ENCODE measurements at places on chromosomes 7 and 10.

DNA sequence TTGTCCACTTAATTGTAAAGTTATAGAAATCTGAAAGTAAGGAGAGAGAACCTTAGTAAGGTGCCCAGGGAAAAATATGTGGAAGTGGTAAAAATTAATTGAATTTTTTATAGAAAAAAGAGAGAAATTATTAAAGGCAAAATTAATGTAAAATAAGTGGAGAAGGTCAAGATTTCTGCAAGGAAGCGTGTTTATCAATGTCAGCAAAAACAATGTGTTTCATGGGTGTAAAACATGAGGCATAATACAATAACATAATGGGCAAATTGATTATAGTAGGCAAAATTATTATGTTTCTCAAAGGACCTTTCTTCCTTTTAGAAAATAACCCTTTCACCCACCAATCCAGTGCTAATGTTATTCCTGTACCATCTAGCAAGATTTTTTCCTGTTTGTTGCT lies 1520.1 kb downstream of the REEP3 start:
- no peak for DNase-seq

- DNase-seq: no peak
These were observed 7.5 kb downstream of the SPACDR start for GRCh38 chr7:100456562-100456961.

- DNase-seq: no peak
These were observed 10.5 kb upstream of the KCP start for GRCh38 chr7:128920913-128921582.

- DNase-seq: no peak
These were observed 560.5 kb downstream of the ACTR3B start for GRCh38 chr7:153320005-153320404.

DNA sequence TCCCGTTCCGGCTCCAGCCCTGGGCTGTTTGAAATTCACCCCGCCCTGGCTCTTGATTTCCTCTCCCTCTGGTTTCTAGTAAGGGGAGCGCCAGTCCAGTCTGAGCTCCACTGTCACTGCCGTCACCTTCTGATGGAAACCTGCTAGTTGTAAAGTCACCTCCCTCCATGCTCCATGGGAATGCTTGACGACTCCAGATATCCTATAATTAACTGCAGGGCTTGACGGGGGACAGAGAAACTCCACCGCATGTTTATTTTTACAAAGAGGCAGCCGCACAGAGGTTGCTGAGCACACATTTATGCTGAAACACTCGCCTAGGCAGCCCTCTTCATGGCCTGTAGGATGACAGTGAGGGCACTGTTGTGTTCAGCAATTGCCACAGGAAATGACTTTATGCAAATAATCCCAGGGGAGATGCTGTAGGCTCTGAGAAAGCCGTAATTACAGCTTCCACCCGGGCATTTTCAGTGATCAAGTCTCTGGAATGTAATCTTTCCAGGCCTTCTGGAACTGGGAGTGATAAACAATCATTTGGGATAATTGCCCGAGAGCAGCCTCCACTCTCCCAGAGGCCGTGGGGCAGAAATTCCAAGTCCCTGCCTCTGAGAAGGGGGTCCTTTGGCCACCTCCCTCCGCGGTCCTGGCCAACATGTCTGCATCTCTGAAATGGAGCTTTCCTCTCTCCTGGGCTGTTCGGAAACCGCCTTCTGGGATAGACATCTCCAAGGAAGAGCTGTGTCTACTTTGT lies 300.5 kb downstream of the KLF6 start:
- no peak for DNase-seq

DNA sequence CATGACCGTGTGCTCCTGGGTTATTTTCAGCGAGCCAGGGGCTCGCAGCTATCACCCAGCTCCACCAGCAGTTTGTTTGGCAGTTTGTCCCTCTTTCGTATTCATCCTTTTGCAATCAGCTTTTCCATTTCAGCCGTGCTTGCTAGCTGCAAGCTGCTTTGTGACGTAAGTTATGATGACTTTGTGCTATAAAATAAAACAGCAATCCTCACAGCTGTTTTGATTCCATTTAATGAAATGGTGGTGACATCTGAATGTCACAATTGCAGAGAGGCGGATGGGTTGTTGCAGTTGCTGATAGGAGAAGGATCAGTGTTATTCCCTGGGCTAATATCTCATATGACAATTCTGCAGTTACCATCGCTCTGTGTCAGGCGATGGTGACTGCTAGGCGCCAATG lies 251.7 kb downstream of the SNX10 start:
- no peak for DNase-seq

DNA sequence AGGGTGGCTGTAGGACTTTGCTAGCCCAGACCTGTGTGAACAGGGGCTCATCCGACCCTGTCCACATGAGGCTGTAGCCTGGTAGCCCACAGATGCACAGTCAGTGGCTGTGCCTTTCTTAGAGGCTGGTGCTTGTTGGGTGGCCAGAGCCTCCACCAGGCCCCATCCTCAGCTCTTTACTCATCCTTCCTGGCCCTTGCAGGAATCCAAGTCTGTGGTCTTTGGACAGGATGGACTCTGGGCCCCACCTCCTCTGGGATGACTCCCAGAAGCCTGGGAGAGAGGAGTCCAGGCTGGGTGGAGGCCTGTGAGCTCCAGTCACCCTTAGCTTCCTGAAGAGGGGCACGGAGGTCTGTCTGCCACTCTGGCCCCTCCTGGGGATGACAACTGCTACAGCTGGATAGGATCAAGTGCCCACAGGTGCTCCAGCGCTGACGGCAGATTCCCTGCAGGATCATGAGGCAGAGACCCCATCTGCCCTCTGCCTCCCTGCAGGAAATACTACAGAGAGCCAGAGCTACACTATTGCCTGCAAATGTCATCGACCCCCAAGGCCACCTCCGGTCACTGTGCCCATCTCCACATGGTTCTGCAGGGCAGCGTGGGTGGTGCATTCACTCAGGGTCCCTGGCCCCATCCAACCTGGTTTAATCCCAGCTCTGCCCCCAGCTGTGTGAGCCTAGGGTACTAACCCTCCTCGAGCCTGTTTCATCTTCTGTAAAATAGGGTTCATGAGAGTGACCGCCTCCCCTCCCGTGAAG lies 114.5 kb downstream of the PTPN20 start:
- no peak for DNase-seq

GRCh38 chr10:92177546-92177945 lies 113.3 kb downstream of the CPEB3 start:
- no peak for DNase-seq

- no peak for DNase-seq
These were observed 34.2 kb downstream of the SEMA3C start for GRCh38 chr7:80884511-80885195.

- DNase-seq: no peak
These were observed 94.9 kb upstream of the SKAP2 start for GRCh38 chr7:26959290-26959689.

GRCh38 chr7:144622745-144623144 lies 213.1 kb downstream of the TPK1 start:
- DNase-seq: no peak

GRCh38 chr7:68629-69028 lies 123.7 kb upstream of the FAM20C start:
- DNase-seq: no peak

DNA sequence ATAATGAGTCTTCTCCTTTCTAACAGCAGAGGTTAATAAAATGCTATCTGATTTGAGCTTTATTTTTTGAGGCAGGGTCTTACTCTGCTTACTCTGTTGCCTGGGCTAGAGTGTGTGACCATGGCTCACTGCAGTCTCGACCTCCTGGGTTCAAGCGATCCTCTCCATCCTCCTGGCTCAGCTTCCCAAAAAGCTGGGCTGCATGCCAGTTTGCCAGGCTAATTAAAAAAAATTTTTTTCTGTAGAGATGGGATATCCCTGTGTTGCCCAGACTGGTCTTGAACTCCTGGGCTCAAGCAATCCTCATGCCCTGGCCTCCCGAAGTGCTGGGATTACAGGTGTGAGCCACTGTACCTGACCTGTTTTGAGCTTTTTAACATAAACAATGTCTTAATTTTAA lies 56.7 kb downstream of the SCD start:
- no peak for DNase-seq

DNA sequence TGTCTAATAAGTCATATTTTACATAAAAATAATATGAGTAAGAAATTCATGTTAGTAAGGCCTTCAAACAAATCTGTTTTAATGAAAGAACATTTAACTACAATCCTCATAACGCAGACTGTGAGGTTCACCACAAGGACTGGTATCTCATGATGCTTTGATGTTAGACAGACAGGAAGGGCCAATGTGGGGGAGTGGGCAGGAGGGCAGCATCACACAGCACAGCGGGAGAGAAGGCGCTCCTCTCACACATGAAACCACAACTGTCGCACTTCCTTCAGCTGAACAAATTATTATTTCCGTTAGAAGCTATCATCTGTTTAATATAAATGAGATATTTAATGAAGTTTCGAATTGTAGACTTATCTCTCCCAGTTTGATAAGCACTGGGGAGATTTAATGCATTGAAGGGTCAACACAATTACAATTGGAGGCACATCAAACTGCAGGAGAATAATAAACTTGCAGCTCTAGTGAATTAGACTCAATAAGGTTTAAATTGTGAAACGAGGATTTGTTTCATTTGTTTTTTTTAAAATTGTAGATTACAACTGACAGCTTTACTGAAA lies 466.1 kb downstream of the PARD3 start:
- no peak for DNase-seq

DNA sequence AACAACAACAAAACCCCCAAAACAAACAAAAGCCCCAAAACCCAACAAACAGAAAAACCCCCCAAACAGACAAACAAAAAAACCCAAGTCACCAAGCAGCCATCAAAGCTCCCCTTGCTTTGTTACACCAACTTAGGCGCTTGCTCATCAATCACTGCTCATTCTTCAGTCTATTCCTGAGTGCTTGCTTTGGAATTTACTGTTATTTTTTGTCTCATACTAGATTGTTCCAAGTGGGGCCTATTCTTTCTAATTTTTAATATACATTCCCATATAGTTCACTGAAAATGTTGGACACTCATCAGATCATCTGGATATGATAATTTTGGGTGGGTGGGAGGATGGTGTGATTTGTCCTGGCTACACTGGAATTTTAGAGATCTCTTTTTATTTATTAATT lies 126.0 kb upstream of the JCAD start:
- DNase-seq: no peak

- peak; percentile 38 for DNase-seq
These were observed 135.0 kb downstream of the ACTR3B start for GRCh38 chr7:152894295-152895170.

GRCh38 chr7:117674617-117675016 lies 194.8 kb downstream of the CFTR start:
- DNase-seq: no peak

GRCh38 chr7:157515342-157516041 lies 178.7 kb downstream of the DNAJB6 start:
- DNase-seq: no peak

DNA sequence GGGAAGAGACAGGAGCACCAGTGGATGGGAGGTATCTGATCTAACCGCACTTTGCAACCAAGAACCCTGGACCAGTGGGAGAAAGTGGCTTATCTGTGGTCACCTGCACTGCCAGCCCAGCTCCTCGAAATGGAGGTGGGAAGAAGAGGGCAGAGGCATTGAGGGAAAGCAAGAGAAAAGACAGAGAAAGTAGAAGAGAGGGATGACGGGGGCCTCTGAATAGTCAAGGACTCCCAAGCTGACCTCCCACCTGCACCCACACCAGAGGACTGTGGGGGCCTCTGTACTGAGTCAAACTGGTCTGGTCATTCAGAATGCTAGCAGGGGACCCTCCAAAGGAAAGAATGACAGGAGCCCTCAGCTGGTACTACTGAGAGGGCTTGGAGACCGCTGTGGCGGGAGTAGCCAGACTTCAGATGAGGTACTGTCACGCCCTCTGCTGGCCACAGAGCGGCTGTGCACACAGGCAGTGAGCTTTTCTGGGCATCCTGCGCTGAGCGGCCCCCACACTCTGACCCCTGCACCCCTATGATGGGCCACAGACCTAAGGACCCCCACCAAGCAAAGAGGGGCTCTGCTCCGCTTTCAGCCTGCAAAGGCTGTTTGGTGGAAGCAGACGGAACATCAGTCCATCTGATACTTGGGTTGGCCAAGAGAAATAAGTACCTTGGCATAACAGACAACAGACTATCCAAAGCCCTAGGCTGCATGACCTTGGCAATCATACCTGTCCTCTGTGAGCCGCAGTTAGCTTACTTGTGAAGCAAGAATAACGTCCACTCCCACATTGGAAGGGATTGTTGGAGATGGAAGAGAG lies 112.9 kb downstream of the COL13A1 start:
- DNase-seq: peak; percentile 68

GRCh38 chr10:58868736-58869435 lies 307.6 kb upstream of the PHYHIPL start:
- DNase-seq: peak; percentile 55

GRCh38 chr7:87151002-87151728 lies 1.1 kb upstream of the DMTF1 start:
- no peak for DNase-seq
